ENCODE measurements at places on chromosomes 5 and 9.
A peak's percentile ranks its signal among the peaks of the same experiment; 100 is the strongest.

DNA sequence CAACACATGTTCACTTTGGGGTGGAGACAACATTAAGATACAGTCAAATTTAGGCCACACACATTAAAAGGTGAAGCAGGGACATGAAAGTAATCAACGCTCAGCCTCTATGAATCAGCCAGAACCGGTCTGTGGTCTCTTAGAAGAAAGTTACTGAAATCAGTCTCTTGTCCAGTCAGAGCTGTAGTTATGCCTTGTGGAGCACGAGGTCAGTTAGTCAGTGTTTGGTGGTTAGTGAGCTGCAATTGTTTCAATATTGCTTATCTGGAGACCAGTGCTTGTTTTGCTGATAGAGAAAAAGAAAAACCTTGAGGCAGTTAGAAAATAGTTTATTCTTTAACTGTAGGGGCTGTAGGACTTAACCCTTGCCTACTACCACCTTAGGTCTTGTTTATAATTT lies 157.8 kb upstream of the RASEF start:
- no peak for DNase-seq

DNA sequence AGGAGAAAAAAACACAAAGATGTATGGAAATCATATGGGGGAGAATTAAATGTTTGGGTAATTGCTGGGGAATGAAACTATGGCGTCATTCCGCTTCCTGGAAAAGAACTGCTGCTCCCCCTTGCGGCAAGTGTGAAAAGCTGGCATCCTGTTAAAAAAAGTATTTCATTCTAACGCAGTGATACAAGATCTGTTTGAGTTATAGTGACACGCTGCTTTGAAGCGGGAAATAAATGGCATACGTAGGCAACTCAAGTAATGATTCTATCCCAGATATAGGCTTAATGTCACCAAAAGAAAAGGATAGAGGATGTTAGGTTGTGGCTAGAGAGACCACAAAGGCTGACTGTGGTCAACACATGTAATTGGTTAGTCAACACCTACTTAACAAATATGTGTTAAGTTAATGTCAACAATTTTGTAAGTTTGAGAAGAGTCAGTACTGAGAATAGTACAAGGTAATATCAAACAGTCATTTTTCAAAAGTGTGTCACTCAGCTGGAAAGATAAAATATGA lies 70.2 kb upstream of the ALDH1A1 start:
- peak; percentile 28 for DNase-seq

- DNase-seq, result no peak
Observed at GRCh38 chr5:149408252-149409099, 29.4 kb upstream of the IL17B start.

DNA sequence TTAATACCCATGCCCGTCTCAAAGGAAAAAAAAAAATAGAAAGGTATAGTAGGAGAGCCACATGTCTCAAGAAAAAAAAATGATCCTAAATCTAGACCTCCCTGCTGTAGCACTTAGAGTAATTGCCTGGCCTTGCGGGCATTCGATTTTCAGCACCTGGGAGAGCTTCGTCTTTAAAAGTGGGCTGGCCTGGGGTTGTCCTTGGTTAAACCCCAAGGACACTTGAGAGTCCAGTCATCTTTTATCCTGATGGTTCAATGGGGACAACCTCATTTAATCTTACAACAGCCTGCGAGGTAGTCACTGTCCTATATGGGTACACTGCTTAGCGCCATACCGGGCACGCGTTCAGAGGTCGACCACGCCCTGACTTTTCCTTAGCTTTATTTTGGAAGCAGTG lies 60.1 kb downstream of the MAT2B start:
- DNase-seq, result no peak

DNA sequence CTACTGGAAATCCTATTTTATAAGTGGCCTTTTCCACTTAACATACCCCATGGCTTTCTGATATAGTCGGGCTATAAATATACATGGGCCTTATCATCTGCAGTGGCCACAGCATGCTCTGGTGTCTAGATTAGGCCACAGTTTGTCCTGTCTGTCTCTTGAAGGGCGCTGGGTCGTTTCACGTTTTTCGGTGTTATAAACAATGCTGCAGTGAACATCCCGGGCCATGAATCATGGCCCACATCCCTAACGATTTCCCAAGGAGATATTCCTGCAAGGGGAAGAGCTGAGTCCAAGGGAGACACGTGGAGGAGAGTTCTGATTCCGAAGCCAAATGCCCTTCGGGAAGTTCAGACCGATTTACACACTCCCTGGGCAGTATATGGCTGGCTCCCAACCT lies 8.4 kb downstream of the PLPP7 start:
- DNase-seq, result no peak

DNA sequence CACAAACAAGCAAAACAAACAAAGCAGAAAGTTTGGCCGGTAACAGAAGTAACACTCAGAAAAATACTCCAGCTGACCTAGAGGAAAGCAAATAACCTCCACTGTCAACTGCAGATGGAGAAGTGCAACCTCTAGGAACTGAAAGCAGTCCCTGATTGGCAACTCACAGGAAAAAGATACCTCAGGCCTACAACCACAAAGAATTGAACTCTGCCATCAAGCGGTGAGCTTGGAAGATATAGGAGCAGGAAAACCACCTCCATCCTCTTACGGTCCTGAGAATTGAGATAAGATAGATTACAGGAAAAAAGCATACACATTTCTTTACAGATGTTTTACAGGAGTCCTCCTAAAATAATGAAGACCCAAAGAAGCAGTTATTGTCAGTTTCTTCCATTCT lies 184.5 kb downstream of the PDZD2 start:
- DNase-seq, result no peak
